ENCODE measurements at places on chromosomes 2 and 18.

GRCh38 chr2:182283512-182283911, 143.3 kb downstream of the PDE1A start:
- DNase-seq: no peak

DNA sequence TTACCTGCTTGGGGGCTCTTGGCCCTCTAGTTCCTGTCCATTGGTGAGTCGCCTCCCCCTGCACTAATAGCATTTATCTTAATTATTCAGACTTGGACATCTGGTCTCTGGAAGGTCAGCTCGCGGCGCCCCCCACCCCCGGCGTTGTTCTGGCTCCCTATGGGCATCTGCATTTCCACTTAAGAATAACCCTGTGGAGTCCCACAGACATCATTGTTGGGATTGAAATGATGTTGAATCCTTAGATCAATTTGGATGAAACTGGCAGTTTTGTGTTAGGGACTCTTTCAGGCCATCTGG, 313.8 kb upstream of the HS6ST1 start:
- DNase-seq: no peak

- peak; percentile 10 for DNase-seq
These were observed 142.9 kb upstream of the NXPH2 start for GRCh38 chr2:138922973-138923563.

DNA sequence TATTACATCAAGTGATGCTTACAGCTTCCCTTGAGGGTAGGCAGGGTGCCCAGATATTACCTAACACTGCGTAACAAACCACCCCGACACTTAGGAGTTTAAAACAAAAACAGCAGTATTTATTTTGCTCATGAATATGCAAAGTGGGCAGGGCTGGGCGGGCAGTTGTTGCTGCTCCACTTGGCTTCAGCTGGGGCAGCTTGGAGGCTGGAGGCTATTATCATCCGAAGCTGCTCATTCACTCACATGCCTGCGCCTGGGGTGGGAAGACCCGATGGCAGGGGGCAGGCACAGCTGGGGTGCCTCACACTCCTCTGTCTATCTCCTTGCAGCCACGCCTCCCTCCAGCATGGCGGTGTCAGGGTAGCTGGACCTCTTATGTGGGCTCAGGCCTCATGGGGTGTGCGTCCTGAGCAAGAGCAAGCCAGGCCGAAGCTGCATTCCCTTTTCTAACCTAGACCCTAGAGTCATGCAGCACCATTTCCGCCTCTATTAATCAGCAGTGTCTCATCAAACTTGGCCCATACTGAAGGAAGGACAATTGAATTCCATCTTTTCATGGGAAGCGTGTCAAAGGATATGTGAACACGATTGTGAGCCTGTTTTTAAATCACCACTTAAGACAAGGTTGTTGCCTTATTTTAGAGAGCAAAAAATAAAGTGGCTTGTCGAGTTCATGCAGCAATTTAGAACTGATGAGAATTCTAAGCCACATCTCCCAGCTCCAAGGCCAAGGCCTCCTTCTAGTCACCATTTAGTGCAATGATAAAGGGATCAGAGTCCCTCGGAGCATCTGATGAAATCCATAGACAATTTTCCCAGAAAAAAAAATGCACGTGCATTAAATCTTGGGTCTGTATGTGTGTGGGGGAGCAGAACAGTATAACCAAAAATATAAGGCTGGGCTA, 54.9 kb downstream of the SDC1 start:
- no peak for DNase-seq

DNA sequence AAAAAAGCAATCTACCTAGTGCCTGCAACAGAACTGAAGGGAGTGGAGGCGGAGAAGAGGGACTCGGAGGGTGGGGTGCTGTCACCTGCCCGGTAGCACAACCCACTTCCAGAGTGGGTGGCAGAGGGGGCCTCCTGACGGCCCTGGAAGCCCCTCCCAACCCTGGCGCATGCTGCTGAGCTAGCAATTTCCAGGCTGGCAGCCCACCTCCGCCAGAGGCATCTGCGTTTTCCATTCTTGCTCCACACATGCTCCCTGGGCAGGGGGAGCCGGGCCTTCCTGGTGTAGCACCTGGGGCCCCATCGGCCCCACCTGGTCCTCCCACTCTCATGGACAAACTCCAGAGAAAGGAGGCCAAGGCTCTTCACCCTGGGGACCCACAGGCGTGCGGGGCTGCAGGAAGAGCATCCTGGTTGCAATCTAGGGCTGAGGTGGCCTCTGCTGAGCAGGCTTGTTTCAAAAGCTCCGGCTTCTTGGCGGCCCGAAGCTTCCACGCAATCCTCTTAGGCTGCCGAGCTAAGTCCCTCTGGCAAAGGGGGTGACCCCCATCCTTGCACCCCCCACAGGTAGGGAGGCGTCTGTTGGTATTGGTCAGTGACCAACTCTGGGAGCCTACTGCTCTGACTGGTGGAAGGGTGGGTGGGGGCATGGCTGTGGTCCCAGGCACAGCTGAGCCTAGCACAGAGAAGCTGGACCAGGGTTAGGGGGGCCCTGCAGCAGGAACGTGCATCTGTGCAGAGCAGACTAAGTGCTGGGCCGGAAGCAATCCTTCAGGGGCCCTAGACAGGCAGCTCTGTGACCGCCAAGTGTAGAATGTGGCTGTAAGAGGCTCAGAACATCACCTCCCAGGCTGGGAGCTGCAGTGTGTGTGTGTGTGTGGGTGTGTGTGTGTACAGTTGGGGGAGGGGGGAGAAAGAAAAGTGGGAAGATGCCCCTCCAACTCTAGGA, 2.6 kb downstream of the HS6ST1 start:
- DNase-seq: no peak

DNA sequence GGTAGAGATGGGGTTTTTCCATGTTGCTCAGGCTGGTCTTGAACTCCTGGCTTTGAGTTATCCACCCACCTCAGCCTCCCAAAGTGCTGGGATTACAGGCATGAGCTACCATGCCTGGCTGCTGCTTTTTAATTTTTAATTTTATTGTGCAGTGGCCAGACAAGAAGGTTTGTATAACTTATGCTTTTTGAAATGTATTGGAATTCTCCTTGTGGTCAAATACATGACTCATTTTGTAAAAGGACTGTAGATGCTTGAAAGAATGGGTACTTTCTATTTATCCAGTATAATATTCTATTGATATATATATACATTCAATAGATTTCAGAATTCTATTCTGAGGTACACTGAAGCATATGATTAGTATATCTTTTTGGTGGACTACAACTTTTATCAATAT, 82.6 kb upstream of the ST3GAL5 start:
- peak; percentile 35 for DNase-seq
